ENCODE measurements at places on chromosomes 1 and 21. TPM values are rescaled to one million over a fixed set of nuclear protein-coding genes. Genes with fewer than 3 reads are reported as not detected.
A peak's percentile ranks its signal among the peaks of the same experiment; 100 is the strongest.

- no peaks in the 10 kb centered on the region for H3K27me3 ChIP-seq
- H3K4me1 ChIP-seq, result no peaks in the 10 kb centered on the region
- H3K36me3 ChIP-seq, result no peaks in the 10 kb centered on the region
- no peak overlapping the region for H3K4me3 ChIP-seq
These were observed 171.6 kb downstream of the TRIM33 start for GRCh38 chr1:114339379-114339778.

- peak overlapping the region; percentile 37 for H3K4me3 ChIP-seq
- no peak for DNase-seq
- peaks cover 21% of the 10 kb centered on the region for H3K4me1 ChIP-seq
These were observed 618 bp upstream of the SERTAD4 start for GRCh38 chr1:210231846-210232510.

GRCh38 chr1:2233997-2234761 lies 6.1 kb downstream of the SKI start:
- peaks cover 76% of the 10 kb centered on the region for H3K36me3 ChIP-seq
- DNase-seq, result peak; percentile 60
- peak overlapping the region; percentile 3 for H3K4me3 ChIP-seq
- peaks cover 97% of the 10 kb centered on the region for H3K4me1 ChIP-seq
- no peaks in the 10 kb centered on the region for H3K27me3 ChIP-seq

GRCh38 chr21:41669533-41669830 lies 97.4 kb downstream of the RIPK4 start:
- peaks cover 15% of the 10 kb centered on the region for H3K4me1 ChIP-seq
- H3K4me3 ChIP-seq, result no peak overlapping the region
- peaks cover 2% of the 10 kb centered on the region for H3K27me3 ChIP-seq
- H3K36me3 ChIP-seq, result no peaks in the 10 kb centered on the region
- no peak for DNase-seq

GRCh38 chr1:20187103-20187812 lies 940 bp upstream of the PLA2G2C start:
- peak overlapping the region; percentile 55 for H3K27ac ChIP-seq
- H3K4me3 ChIP-seq, result no peak overlapping the region
- H3K4me1 ChIP-seq, result peaks cover 30% of the 10 kb centered on the region

GRCh38 chr21:34926803-34927467 lies 122.2 kb downstream of the RUNX1 start:
- H3K27ac ChIP-seq, result no peak overlapping the region
- no peak overlapping the region for H3K4me3 ChIP-seq
- no peaks in the 10 kb centered on the region for H3K27me3 ChIP-seq
- no peaks in the 10 kb centered on the region for H3K4me1 ChIP-seq
- no peak for DNase-seq
- no peaks in the 10 kb centered on the region for H3K36me3 ChIP-seq

GRCh38 chr1:218811497-218811896 lies 362.2 kb upstream of the LYPLAL1 start:
- no peak overlapping the region for H3K4me3 ChIP-seq
- H3K36me3 ChIP-seq, result no peaks in the 10 kb centered on the region
- no peaks in the 10 kb centered on the region for H3K27me3 ChIP-seq
- H3K27ac ChIP-seq, result no peak overlapping the region
- H3K4me1 ChIP-seq, result no peaks in the 10 kb centered on the region

LHX8 gene
- total RNA-seq, result not detected

NTMT2 gene
- total RNA-seq, result not detected

ERG gene
- total RNA-seq, result 19.6 TPM
